ENCODE measurements at places on chromosomes 5 and 9.

DNA sequence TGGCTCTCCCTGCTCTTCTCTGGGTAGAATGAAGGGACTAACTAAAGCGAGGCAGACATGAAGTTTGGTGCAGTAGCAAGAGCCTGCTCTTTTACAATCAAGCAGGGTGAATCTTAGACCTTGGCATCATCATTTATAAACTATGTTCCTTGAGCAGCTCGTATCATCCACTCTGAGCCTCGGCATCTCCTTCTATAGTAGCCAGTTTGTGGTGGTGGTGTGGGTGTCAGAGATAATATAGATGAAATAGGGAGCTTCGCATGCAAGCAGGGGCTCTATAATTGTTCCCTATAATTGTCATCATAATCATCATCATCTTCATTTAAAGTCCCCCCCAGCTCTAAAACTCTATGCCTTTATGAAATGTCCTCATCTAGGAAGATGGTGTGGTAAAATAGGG, 72.5 kb upstream of the SAP30L start:
- peak; percentile 84 for DNase-seq

GRCh38 chr9:89212171-89212570, 33.6 kb upstream of the SHC3 start:
- DNase-seq, result no peak

- DNase-seq, result no peak
Observed at GRCh38 chr5:2253040-2253975, 370.6 kb upstream of the IRX4 start.

- no peak for DNase-seq
Observed at GRCh38 chr9:3708751-3709150, 182.9 kb upstream of the RFX3 start.

GRCh38 chr5:54171645-54172384, 138.6 kb downstream of the ARL15 start:
- DNase-seq, result peak; percentile 69

GRCh38 chr5:9415091-9415490, 130.8 kb downstream of the SEMA5A start:
- no peak for DNase-seq

GRCh38 chr5:68176802-68177479, 38.6 kb upstream of the PIK3R1 start:
- no peak for DNase-seq

- no peak for DNase-seq
Observed at GRCh38 chr5:173501271-173501670, 115.2 kb downstream of the BOD1 start.

- no peak for DNase-seq
Observed at GRCh38 chr5:137218896-137219295, 280.2 kb downstream of the SPOCK1 start.

DNA sequence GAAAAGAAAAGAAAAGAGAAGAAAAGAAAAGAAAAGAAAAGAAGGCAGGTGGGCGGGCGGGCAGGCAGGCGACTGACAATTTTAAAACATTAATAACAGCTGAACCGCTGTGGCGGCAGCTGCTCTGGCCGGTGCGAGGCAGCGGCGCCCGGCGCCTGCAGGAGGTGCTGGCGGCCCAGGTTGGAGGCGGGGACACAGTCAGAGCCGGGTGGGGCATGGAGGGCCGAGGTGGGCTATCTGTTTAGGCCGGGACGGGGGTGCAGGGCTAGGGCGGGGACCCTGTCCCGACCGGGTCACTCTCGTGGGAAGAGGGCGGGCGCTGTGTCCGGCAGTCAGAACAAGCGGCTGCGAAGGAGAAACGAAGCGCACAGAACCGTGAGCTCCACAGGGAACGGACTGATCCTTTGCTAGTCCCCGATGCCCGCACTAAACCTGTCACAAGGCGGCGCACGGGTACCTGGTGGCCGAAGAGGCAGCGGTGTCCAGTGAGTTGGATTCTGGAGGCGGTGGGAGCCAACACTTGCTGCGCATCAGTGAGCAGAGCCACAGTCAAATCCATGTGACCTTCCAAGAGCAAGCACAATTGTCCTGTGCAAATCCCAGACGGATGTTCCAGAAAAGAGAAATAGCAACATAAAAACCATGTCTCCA, 13.6 kb upstream of the ALDOB start:
- DNase-seq, result peak; percentile 95

DNA sequence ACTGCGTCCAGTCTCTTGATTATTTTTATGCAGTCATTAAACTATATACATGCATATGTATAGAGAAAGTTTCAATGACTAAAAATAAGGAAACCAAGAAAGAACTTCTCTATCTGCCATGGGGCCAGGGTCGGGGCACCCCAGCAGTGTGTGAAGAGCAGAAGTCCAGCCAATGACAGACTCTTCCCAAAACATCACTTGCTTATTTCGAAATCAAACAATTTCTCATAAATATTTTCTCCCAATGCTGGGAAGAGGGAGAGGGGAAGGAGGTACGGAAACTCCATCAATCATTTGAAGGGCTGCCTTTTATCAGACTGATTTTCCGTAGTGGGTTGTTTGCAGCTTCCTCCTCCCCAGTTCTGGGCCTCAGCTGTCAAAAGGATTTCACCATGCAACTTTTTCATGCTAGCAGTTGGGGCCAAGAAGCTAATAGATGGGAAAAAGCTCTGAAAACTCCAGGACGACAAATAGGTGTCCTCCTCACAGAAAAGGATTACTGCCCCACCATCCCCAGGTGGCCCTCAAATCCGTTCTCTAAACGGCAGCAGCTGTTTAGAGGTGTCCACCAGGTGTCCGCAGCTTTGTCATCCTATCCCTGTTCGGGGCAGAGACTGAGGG, 617 bp upstream of the FPGS start:
- DNase-seq, result peak; percentile 61

GRCh38 chr5:90551376-90551775, 7.2 kb upstream of the ADGRV1 start:
- no peak for DNase-seq

Data from OCI-M1 (cell line).